ENCODE measurements at places on chromosomes 1 and 21.

DNA sequence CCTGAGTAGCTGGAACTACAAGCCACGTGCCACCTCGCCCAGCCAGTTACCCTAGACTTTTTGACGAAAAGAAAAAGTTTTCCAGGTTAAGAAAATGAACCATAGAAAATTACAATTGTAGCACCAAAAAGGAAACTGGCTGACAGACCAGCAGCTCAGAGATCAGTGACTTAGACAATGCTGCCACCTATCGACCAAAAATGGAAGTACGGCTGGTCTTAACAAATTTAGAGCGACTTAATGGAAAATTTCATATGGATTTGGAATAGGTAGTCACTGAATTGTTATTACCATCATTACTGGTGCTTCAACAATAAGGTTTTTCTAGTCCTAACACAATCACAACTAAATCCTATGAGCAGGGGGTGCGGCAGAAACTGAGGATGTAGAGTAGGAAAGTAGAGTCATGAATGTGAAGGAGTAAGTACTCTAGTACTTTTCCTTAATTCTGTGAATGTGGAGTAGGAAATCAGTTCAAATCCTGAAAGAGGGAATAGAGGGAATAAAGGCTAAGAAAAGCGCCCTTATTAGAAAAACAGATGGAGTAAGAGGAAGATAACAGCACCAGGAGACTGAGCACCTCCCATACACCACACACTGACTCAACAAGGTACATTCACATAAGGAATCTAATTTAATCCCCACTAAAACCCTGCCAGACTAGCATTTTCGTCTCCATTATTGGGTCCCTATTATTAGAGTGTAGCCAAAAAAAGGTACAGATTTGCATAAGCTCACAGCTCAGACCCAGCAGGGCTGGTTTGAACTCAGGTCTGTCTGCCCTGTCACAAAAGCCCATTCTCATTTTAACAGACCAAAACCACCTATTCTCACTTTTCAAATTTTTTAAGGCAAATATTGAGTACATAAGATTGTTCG is 37.9 kb upstream of the MGST3 start:
- peak; percentile 57 for DNase-seq

DNA sequence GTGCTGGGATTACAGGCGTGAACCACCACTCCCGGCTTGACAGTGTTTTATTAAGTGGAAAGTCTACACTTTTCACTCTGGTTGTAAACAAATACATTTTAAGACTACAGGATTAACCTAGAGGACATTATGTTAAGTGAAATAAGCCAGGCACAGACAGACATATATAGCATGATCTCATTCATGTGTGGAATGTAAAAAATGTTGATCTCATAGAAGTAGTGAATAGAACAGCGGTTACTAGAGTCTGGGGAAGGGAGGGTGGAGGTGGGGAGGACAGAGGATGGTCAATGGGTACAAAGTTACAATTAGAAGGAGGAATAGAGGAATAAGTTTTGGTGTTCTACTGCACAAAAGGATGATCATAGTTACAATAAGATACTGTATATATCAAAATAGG is 16.9 kb downstream of the CTH start:
- no peak for DNase-seq

DNA sequence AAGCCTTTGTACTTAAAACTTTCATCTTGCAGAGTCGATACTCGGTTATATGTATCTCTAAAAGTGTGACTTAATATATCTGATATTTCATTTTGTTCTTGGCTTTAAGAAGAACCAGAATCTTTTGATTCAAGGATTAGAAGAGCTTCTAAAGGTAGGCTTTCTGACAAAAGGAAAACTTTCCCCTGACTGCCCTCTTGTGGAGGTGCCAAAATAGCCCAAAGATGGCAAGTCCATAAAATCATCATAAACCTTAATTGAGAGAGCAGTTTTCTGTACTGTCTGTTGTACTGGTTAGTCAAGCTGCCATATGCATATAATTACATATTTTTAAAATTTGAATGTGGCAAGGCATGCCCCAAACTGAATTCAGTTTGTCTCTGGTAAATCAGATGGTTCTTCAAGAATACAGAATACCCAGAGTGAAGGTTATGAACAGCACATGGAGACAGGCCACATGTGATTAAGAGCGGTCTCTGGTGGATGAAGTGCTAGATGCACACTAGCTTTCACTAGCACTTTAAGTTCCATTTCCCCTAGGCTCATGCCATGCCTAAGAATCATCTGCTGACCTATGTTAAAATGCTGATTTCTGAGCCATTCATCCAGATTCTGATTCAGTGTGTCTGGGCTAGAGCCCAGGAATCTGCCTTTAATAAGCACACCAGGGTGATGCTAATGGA is 27.7 kb upstream of the ELAVL4 start:
- DNase-seq: no peak

DNA sequence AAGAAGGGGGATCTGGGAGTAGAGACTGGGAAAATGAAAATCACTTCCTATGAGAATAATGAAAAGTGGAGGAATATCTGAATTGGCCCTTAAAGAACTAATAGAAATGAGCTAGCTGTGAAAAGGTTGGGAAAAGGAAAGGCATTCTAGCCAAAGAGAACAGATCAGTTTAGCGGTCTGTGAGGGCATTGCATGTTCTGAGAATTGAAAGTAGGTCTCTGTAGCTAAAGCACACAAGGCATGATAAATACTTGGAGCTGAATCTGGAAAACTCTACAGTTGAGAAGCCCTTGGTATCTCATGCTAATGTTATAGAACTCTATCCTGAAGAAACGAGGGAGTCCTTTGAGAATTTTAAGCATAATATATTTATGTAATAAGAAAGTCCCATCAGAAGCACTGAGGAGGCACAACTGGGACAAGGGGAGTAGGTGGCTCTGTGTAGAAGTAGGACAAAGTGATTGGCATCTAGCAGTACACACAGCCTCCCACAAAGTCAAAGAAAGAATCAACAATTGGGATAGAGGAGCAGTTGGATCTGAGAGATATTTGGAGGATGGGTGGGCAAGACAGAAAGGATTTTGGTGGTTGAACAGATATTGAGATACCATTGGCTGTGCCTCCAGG is 78.7 kb downstream of the GREM2 start:
- no peak for DNase-seq

DNA sequence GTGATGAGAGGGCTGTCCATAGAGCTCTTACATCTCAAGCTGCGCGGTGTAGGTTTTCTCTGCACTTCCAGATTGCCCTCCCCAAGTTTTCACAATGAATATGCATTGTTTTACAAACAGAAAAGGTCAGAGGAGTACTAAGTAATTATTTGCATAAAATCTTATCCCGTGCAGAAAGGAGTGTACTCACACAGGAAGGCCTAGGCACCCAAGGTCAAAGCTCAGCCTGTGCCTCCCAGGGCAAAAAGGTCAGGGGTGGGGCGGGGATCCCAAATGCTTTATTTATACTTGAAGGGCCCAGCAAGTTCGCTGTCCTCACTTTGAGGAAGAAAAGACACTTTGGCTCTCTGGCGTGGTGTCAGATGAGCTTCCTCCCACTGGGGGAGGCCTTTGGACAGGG is 10.3 kb upstream of the KCNE1 start:
- no peak for DNase-seq

DNA sequence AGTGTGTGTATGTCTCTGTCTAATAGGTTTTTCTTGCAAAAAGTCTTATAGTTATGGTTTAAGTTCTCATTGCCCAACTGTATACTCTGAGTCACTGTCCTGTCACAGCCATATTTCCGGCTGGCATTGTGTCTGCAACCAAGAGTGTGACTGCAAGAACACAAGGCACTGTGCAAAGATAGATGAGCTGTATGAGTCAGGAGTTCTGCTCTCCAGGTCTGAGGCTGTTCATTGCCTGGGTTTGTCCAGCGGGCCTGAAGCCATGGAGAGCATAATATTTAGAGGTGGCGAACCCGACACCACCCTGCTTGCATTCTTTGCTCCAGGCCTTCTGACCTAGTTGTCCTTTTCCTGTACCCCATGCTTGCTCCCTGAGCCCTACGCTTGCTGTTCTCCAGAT is 50.9 kb upstream of the CNIH3 start:
- DNase-seq: no peak

DNA sequence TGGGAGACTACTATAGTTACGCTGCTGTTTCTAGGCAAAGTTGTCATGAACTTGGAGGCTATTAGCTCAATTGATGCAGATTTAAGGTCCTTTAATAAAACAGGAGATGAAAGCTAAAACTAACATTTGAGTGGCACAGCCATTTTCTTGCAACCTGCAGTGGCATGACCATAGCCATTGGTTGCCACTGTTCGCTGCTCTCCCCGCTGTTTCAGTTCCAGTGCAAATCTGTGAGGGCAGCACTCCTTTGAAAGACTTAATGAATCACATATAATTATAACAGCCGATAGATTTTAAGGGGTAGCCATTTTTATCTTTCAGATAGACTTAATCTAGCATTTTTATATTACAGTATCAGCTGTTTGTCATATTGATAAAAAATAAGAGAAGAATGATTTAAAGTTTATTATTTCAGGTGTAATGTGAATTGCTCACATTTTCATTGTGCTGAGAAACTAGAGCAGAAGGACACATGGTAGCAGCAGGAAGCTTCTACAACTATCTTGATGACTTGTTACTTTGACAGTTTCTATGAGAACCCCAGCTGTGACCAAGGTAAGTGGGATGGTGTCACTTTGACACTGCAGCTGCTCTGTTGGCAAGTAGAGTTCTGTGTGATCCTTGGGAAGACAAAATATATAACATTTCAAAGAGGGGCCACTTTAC is 203.7 kb downstream of the PLA2G4A start:
- DNase-seq: no peak

DNA sequence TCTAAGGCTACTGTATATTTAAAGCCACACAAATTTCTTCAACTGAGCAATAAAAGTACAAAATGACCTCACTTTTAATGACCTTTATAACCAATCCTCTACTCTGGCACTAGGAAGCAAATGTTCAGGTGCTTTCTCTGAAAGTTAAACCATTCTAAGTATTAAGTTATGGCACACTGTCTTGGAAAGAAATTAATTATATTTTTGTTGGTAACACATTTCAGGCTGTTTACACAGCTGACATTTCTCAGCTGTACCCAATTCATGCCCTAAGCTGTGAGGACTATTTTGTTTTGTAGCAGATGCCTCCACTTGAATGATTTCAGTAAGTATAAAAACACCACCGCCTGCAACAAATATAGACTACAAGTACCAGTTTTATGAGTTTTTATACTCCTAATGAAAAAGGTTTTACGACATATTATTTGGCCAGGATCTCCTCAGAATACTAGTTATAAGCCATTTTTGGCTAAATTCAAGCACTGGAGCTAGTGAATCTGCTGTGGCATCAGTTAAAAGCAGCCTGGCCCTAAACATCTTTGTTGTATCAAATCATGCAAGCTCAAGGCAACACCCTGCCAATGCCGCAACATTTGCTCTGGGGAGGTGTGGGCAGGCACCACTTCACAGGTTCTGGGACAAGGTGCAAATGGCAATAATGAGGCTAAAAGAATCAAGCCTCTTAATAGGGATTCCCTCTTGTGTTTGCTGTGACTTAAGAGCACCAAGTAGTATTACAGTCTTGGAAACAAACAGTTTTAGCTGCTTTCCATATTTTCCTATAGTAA is 228.4 kb upstream of the DMRTA2 start:
- no peak for DNase-seq

DNA sequence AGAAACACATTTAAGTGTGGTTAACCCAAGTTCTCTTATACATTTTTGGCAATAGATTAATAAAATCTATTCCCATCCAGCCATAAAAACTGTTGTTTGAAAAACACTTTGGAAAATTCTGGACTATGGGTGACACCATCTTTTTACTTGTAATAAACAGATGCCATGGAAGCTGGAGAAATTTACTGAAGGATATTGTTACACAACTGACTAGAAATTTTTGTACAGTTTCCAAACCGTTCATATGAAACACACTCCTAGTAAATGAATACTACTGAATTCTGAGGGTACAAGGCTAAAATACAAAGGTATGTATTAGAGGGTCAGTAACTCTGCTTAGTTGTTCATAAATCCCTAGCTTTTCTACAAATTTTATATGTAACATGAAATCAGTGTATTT is 48.7 kb downstream of the TRIM33 start:
- DNase-seq: no peak

- DNase-seq: peak; percentile 80
Observed at GRCh38 chr1:31155216-31155806, 84.4 kb downstream of the NKAIN1 start.

DNA sequence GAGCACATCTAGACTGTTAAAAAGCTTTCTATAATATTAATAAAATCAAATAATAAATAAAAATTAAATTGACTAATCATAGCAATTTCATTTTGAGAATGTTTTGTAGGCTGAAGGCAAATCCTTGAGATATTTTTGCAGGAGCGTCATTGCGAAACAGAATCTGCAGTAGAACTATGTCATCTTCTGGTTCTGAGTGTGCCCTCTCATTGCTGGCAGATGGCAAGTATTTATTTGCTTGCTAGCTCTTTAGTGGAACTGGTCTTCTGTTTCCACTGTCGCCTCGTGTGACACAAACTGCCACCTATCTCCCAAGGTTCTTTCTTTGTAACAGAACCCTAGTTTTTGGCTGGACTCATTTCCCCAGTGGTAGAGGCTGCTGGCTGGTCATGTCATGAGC is 19.0 kb upstream of the IRF2BP2 start:
- DNase-seq: no peak

GRCh38 chr1:209207126-209207700 is 376.3 kb upstream of the CAMK1G start:
- DNase-seq: no peak

DNA sequence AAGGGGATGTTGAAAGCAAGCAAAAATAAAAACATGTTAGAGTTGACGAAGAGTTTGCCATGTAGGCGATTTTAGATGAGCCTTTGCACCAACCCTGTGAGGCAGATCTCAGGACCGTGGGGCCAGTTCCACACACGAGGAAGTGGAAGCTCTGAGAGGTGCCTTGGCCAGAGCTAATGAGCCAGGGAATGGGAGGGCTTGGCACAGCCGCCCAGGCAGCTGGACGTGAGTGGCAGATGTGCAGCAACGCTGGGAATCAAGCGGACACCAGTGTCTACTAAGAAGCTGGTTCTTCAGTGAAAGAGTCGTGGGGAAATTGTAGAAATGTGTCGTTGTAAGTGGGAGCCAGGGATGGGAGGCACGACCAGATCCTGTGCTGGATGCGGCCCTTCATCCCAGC is 58.9 kb upstream of the COL6A1 start:
- no peak for DNase-seq

GRCh38 chr1:188872376-188872775 is 1605.3 kb downstream of the BRINP3 start:
- no peak for DNase-seq

GRCh38 chr1:8497210-8497819 is 179.4 kb downstream of the SLC45A1 start:
- DNase-seq: no peak

DNA sequence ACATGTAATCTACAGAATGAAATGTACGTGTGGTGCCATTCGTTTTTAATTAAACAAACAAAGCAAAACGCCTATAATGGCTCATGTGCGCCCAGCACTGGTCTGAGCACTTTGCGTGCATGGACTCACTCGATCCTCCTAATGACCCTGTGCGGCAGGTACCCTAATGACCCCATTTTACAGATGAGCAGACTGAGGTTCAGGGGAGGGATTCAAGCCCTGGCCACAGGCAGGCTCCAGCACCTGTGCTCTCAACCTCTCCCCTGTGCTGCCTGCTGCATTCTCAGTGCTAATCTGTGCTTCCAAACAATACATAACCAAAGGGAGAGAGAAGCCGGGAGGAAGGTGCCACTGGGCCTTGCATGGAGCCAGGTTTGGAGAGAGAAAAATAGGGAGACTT is 124.2 kb upstream of the ZBTB40 start:
- no peak for DNase-seq
